ENCODE measurements at places on chromosomes 7 and 10.

GRCh38 chr10:43114743-43115611 is 23.3 kb upstream of the CSGALNACT2 start:
- no peak for DNase-seq

DNA sequence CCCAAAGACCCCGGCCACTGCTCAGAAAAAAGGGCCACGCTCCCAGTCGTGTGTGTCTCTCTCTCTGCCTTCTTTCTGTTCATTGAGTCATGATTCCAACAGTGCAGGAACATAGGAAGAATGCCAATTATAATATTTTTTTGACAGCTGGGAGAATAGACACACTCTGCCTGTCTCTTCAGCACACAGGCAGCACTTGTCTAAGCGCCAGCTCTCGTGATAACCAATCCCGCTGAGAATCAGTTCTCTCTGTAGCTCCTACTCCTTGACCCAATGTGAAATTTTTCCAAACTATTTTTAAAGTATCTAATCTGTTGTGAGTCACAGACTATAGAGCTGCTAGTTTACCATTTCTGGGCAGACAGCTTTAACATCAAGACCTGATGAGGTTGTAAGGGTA is 145.7 kb upstream of the RHEB start:
- no peak for DNase-seq

GRCh38 chr7:23264916-23265458 is 18.4 kb downstream of the GPNMB start:
- DNase-seq, result no peak

DNA sequence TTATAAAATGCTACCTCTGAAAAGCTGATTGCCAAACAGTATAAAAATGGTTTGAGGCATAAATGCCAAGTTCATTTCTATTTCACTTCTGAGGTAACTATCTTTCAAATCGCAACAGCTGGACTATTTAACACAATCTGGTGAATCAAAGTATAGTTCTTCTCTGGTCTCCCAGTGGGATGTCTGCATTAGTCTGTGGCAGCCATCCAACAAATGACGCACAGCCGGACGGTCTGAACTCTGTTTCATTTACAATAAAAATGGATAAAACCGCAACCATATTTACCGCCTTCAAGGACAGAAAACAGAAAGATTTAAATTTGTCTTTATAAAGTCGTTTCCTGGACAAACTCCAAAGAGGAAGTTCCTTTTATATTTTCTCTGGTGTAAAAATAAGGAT is 41.9 kb downstream of the ENO4 start:
- DNase-seq, result no peak

GRCh38 chr7:26393818-26394217 is 102.2 kb downstream of the SNX10 start:
- DNase-seq, result no peak

GRCh38 chr7:108340856-108341411 is 115.3 kb downstream of the NRCAM start:
- DNase-seq, result no peak

Data from CD4-positive, alpha-beta T cell treated with Interleukin-12 subunit alpha and Interleukin-12 subunit beta, for 1 hour (primary cell).